LHCN-M2 (cell line): ENCODE measurements at places on chromosomes 2 and 18. TPM values are rescaled to one million over a fixed set of nuclear protein-coding genes. Genes with fewer than 3 reads are reported as not detected.

Gene CAPG
- 156 and 172 TPM in 2 replicates for total RNA-seq

GRCh38 chr2:215831296-215831913 lies 181.9 kb downstream of the MREG start:
- DNase-seq: no peak

DNA sequence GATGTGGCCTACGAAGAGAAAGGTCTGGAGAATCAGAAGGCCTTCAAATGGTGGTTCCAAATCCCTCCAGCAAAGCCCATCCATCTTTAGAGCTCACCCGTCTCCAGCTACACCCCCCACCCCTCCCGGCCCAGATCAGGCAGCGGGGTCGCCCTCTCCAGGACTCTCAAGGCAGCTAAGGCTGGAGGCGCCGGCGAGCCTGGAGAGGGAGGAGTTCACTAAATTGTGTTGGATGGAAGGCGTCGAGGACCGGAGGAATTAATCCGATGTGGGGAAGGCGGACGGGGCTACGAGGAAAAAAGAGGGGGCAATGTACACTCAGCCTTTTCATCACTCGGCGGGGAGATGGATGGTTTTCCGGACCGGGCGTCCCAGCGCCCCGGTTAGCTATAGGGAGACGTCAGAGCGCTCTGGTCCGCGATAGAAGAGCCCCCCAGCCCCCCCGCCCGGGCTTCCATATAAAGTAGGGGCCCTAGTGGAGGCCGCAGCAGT lies at the start of gene GRP:
GRP (plus strand) TSS at position 487 of the 492 bp plus-strand sequence. CDS start 108 bp downstream, outside the sequence.
- no peak for DNase-seq

GRCh38 chr18:45166341-45166835 lies 448.9 kb upstream of the SLC14A2 start:
- DNase-seq: peak; percentile 98

- DNase-seq: no peak
Measured at GRCh38 chr2:71799013-71799575, 345.7 kb downstream of the DYSF start.

DNA sequence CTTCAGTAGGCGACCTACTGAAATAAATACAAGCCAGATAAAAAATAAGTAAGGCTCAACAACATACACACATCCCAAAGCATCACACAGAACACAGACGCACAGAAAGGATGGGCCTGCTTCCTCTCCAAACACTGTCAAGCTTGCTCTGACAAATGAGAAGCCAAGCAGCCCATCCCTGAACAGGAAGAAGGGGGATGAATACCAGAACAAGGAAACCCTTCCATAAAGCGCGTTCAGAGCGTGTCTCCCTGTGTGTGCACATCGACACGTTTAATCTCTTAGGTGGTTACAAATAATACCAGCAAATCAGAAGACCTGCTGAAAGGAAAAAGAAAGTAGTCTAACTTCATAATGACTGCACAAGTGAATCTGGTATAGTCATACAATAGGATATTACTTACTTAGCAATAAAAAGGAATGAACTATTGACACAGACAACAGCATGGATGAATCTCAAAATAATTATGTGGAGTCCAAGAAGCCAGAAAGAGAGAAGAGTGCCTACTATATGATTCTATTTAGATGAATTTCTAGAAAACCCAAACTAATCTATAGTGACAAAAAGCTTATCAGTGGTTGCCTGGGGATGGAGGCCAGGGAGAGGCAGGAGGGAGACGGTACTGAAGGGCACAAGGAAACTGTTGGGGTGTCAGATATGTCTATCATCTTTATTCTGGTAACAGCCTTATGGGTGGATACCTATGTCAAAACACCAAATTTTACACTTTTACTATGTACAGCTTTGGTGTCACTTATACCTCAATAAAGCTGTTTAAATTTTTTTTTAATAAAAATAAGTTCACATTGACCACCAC lies 26.8 kb downstream of the MBOAT2 start:
- no peak for DNase-seq

GRCh38 chr2:129882476-129882875 lies 97.0 kb upstream of the RAB6C start:
- DNase-seq: no peak

DNA sequence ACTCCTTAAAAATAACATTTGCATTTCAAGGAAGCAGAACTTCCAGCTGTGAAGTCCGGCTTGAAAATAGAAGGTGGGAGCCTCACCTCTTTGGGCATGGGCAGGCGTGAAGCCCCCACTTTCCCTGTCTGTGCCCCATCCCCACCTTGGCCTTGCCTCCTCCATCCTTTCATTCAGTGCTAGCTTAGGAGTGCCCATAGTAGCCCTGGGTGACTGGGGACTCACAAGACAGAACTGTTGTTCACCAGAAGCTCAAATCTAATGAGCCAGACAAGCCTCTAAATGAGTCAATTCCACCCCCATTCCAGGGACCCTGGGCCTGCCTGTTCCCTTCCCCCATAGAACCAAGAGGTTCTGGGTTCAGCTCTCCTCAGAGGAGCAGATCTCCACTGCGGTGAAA lies 20.0 kb downstream of the SPATA3 start:
- no peak for DNase-seq

GRCh38 chr2:45841752-45842407 lies 190.4 kb downstream of the PRKCE start:
- no peak for DNase-seq
